ENCODE measurements at places on chromosomes 6 and 20. TPM values are rescaled to one million over a fixed set of nuclear protein-coding genes. Genes with fewer than 3 reads are reported as not detected.

DNA sequence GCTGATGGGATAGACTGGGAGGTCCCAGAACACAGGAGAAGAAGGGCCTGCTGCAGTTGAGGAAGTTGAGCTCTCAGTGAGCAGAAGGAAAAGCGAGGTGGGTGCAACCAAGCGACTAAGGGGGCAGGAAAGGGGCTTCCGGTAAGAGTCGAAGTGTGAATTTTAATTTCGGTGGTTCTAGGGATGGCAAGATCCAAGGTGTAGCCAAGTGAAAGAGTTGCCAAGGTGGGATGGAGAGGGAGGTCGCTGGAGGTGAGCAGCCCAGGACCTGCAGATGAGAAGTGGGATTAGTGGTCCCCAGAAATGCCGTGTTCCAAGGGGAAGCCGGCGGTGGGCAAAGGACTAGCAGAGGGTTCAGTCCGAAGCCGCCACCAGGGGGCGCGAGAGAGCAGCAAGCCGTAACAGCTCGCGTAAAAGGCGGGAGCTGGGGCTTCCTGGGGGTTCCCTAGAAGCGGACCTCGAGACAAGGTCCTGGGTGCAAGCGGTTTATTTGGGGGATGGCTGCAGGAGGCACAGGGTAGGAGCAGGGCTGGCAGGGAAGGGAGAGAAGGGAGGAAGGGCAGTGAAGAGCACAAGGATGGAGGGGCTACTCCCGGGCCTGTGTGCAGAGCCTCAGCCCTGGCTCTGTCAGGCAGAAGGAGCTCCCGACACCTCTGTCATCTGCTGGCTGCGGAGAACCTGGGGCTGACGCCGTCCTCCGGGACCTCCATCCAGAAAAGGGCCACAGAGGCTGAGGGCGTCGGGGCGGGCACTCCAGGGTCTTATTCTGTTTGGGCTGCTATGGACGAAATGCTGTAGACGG is 103.6 kb downstream of the PAX1 start:
- H3K36me3 ChIP-seq = no peaks in the 10 kb centered on the region
- H3K27ac ChIP-seq = no peak overlapping the region
- H3K27me3 ChIP-seq = peaks cover 32% of the 10 kb centered on the region
- no peak overlapping the region for H3K4me3 ChIP-seq

- peaks cover 13% of the 10 kb centered on the region for H3K4me1 ChIP-seq
- H3K27me3 ChIP-seq = no peaks in the 10 kb centered on the region
- H3K27ac ChIP-seq = no peak overlapping the region
- DNase-seq = no peak
- H3K4me3 ChIP-seq = no peak overlapping the region
These were observed 228.1 kb upstream of the CITED2 start for GRCh38 chr6:139602577-139602976.

DNA sequence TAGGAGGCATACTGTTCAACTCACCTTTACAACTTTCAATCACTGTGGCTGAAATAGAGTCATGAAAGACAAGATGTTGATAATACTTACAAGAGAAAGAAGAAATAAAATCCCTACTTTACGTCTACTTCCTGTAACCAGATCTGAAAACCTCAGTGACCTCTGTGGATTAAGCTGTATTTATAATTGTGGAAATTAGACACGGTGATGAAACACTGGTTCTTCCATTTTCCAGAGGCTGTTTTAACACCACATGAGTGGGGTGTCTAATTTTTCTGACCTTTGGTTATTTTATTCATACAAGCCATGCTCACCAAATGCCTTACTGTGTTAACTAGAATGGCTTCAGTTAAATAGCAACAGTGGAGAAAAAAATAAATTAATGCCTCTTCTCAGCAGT is 58.5 kb upstream of the HIVEP1 start:
- H3K36me3 ChIP-seq = no peaks in the 10 kb centered on the region
- no peak overlapping the region for H3K4me3 ChIP-seq
- H3K27ac ChIP-seq = no peak overlapping the region
- H3K27me3 ChIP-seq = no peaks in the 10 kb centered on the region

- no peak for DNase-seq
- H3K4me3 ChIP-seq = no peak overlapping the region
- H3K4me1 ChIP-seq = no peaks in the 10 kb centered on the region
- H3K27ac ChIP-seq = no peak overlapping the region
- no peaks in the 10 kb centered on the region for H3K27me3 ChIP-seq
- H3K36me3 ChIP-seq = peaks cover 29% of the 10 kb centered on the region
These were observed 22.4 kb downstream of the SLC9A8 start for GRCh38 chr20:49835031-49835430.

GRCh38 chr6:170284866-170285469 is 5.9 kb downstream of the DLL1 start:
- H3K27me3 ChIP-seq = peaks cover 18% of the 10 kb centered on the region
- H3K36me3 ChIP-seq = peaks cover 36% of the 10 kb centered on the region
- H3K27ac ChIP-seq = peak overlapping the region; percentile 84
- no peak for DNase-seq

GRCh38 chr6:132404736-132405135 is 3.5 kb upstream of the MOXD1 start:
- H3K4me3 ChIP-seq = no peak overlapping the region
- no peaks in the 10 kb centered on the region for H3K36me3 ChIP-seq
- no peak overlapping the region for H3K27ac ChIP-seq
- H3K4me1 ChIP-seq = peaks cover 12% of the 10 kb centered on the region
- peaks cover 67% of the 10 kb centered on the region for H3K27me3 ChIP-seq
- no peak for DNase-seq

DNA sequence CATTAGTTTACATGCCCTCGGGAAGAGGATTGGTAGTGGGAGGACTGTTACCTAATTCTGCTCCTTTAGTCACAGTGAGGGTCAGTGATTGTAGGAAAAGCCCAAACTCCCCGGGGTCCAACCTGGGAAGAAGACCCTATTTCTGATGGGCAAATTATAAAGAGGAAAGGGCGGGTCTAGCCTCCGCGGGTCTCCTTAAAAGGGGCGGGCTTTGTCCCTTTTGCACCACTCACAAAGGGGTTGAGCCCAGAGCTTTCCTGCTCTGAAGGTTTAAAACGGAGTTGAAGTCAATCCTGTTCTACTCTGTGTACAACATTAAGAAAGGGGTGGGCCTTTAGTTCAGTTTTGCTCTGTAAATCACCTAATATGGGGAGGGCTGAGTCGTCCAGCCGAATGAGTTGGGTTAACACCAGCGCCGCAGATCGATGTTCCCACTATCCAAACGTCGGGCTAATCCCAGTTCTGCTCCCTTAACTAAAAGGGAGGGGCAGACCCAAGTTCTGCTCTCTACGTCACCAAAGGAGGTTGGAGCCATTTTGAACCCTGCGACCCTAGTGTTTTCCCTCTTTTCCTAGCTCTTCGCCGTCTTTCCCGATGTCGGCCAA is 920 bp upstream of the RNF5 start:
- peaks cover 22% of the 10 kb centered on the region for H3K36me3 ChIP-seq
- peak overlapping the region; percentile 93 for H3K4me3 ChIP-seq
- DNase-seq = no peak
- no peaks in the 10 kb centered on the region for H3K27me3 ChIP-seq

GRCh38 chr20:37636212-37636975 is 57.4 kb upstream of the CTNNBL1 start:
- H3K27me3 ChIP-seq = peaks cover 88% of the 10 kb centered on the region
- DNase-seq = no peak
- no peak overlapping the region for H3K4me3 ChIP-seq
- no peaks in the 10 kb centered on the region for H3K4me1 ChIP-seq

DNA sequence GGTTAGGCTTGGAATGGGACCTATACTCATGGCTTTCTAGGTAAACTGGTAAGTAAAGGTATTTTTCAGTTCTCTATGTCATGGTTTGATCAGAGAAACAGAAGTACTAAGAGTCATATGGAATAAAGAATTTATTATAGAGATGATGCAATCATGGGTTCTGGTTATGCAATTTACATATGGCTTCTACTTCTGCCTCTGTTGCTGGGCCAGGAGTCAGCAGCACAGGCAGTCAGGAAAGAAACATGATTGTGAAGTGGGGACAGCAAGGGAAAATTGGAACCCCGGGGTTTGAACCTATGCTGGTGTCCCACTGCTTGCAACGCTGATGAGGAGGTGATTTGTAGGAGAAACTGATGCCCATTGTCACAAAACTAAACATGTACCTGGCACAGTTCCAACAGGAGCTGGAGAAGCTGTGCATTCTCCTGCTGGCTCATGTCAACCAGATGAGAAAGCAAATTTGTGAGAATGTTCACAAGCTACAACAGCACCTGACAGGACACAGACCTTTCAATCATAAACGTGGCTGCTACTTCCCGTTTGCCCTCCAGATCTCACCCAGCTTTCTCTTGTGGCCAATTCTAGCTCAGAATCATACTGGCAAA is 887.1 kb downstream of the TFAP2A start:
- H3K27me3 ChIP-seq = no peaks in the 10 kb centered on the region
- H3K4me3 ChIP-seq = no peak overlapping the region
- no peak overlapping the region for H3K27ac ChIP-seq
- no peaks in the 10 kb centered on the region for H3K36me3 ChIP-seq

DNA sequence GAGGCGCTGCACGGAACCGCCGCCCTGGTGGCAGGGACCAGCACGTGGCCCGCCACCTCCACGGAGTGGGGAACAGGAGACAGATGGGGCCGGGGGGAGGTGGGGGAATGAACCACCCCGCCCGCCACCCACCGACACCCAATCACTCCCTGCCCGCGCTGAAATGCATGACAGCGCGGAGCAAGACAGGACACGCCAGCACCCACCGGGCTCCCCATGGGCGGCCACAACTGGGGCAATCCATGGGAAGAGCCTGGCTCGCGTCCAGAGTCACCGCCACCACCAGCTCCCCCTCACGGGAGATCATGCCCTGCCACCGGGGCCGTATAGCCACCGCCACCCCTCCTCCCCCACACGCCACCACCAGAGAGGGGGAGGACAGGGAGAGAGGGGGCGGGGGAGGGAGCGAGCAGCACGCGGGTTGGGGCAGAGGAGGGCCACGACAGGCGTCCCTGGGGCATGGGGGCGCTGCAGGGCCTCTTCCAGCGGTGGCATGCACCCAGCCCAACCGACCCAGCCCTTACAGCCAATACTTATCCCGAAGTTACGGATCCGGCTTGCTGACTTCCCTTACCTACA is 744.3 kb upstream of the DEFB115 start:
- no peaks in the 10 kb centered on the region for H3K4me1 ChIP-seq
- no peak overlapping the region for H3K4me3 ChIP-seq
- no peak overlapping the region for H3K27ac ChIP-seq
- no peaks in the 10 kb centered on the region for H3K27me3 ChIP-seq
- DNase-seq = no peak

- DNase-seq = no peak
- H3K27ac ChIP-seq = no peak overlapping the region
- H3K4me3 ChIP-seq = no peak overlapping the region
- peaks cover 40% of the 10 kb centered on the region for H3K4me1 ChIP-seq
These were observed 29.9 kb downstream of the UCKL1 start for GRCh38 chr20:63926298-63926697.

- DNase-seq = no peak
- H3K27me3 ChIP-seq = no peaks in the 10 kb centered on the region
- peaks cover 4% of the 10 kb centered on the region for H3K4me1 ChIP-seq
- H3K4me3 ChIP-seq = no peak overlapping the region
- no peak overlapping the region for H3K27ac ChIP-seq
These were observed 378.4 kb downstream of the ARHGAP18 start for GRCh38 chr6:129331450-129332138.

- H3K4me3 ChIP-seq = no peak overlapping the region
- no peak overlapping the region for H3K27ac ChIP-seq
- DNase-seq = no peak
- no peaks in the 10 kb centered on the region for H3K27me3 ChIP-seq
- H3K4me1 ChIP-seq = peaks cover 27% of the 10 kb centered on the region
These were observed 4.5 kb upstream of the BRD2 start for GRCh38 chr6:32963866-32964265.

- peak overlapping the region; percentile 93 for H3K27ac ChIP-seq
- peaks cover 31% of the 10 kb centered on the region for H3K4me1 ChIP-seq
- no peaks in the 10 kb centered on the region for H3K27me3 ChIP-seq
These were observed 66.4 kb downstream of the STX11 start for GRCh38 chr6:144216668-144217218.

DNA sequence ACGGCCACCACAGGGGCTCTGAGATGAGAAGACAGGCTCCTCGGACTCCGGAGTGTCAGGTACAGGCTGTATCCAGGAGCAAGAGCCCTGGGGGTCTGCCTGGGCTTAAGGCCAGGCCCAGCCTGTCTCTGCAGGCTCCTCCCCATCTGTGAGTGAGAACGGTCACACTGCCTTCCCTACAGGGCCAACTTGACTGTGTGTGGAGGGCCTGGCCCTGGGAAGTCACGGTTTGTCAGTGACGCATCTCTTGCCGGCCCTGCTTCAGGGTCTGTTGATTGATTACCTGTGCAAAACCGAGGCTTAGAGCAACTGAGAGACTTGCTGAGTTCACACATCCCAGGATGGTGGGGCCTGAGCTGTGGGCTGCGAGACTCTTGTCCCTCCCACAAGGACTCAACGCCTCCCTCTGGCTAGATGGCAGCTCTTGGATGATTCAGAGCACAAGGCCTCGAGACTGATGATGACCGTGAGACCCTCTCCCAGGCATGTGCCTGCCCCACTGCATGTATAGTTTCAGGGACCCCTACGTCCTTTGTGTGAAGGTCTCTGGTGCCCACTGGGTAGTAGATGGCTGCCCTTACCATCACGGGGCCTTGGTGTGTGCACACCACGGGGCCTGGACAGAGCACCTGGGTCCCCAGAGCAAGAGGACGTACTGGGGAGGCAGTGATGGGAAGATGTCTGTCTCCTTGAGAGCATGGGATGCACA is 5.9 kb downstream of the RBM38 start:
- peaks cover 98% of the 10 kb centered on the region for H3K4me1 ChIP-seq
- no peaks in the 10 kb centered on the region for H3K27me3 ChIP-seq
- peaks cover 48% of the 10 kb centered on the region for H3K36me3 ChIP-seq
- peak overlapping the region; percentile 93 for H3K27ac ChIP-seq

DNA sequence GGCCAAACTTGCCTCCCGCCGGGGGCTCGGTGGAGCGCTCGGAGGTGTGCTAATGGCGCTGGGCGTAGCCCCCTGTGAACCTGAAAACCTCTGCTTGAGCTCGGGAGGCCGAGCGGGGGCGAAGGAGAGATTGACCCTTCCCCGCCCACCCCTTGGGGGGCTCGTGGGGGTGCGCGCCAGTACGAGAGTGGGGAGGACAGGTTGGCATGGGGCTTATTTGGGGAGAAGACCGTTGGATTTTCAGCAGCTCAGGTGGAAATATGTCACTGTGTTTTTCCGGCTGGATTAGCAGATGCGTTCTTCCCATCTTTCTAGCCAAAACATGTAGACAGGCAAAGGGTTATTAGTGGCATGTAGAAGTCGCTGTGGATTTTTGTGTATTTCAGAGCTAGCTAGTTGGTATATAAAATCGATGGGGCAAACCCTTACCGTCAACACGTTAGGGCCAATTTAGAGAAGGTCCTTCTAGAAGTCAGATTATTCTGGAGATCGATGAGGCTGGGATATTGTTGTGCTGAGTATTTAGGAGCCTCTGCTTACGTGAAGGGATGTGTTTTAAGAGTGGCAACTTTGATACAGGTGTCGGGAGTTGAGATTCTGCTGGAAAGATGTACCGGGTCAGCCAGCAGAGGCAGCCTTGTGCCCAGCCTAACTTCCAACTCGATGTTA is 525 bp downstream of the NCOA7 start:
- no peaks in the 10 kb centered on the region for H3K36me3 ChIP-seq
- peaks cover 60% of the 10 kb centered on the region for H3K4me1 ChIP-seq
- no peak for DNase-seq
- H3K27ac ChIP-seq = peak overlapping the region; percentile 96
- peak overlapping the region; percentile 94 for H3K4me3 ChIP-seq

Gene GNAS-AS1
- 0.25 TPM for total RNA-seq

Gene MYB
- total RNA-seq = 0.08 TPM

Gene MATN4
- not detected for total RNA-seq

Gene HS3ST5
- total RNA-seq = not detected

Gene PRDM13
- total RNA-seq = not detected

Gene SLC22A1
- 0.27 TPM for total RNA-seq
